ENCODE measurements at places on chromosomes 6 and 20.

DNA sequence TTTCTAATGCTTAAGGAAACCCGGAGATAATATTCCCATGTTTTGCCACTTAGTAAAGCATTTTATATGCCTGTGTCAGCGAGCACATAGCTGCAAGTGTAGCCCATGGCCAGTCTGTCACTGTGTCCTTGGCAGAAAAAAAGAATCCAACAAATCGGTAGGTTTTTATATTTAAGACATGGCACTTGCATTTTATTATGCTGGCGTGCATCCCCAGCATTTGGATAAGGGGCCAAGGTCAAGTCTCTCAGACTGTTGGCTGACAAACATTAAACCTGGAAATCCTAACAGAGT lies 1.2 kb upstream of the ZNF184 start:
- DNase-seq = no peak

DNA sequence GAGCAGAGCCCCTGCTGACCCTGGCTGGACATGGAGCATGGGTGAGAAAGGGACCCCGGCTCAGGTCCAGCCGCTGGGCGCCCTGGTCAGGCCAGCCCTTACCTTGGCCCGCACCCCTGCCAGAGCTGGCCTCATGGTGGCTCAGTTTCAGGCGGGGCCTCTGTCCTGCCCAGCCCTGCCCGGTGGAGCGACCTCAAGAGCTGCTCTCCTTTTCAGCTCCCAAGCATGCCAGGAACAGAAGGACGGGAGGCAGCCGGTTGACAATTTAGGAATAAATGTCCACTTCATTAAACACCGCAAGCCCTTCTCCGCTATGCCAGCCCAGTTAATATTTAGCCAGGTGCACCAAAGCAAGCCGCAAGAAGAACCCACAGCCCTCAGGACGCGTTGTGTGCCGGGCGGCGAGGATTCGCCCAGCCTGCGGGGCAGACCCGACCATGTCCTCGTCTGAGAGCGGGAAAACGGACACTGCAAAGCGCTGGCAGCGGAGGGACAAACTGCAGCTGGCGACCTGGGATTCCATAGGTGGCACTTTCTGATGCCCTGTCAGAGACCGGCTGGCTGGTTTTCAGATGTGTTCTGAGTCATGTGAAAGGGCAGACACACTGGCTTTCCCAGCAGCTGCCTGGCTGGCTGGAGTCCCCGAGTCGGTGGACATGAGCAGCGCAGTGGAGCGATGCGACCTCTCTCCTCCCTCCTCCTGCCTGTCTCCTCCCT lies 221.9 kb downstream of the TTLL2 start:
- no peak for DNase-seq

GRCh38 chr6:167392631-167393316 lies 67.9 kb downstream of the TTLL2 start:
- DNase-seq = no peak

DNA sequence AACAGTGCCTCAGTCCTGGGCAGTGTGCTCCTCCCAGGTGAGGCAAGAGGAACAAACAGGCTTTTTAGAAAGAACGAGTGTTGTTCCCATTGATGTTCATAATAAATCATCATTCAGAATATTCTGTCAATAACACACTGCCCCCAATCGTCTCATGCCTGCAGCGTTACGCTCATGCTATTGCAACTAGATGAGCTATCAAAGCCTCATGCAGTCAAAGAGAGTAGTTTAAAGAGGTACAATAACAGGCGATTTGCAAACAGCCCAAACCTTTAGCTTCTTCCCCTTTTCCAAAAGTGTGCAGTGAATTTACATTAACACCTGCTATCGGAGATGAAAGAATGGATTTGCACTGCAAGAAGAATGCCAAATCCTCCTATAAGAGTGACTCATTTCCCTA lies 1164.7 kb upstream of the MAP3K7 start:
- DNase-seq = no peak

- DNase-seq = no peak
Measured at GRCh38 chr20:17910828-17911294, 57.7 kb downstream of the SNX5 start.

DNA sequence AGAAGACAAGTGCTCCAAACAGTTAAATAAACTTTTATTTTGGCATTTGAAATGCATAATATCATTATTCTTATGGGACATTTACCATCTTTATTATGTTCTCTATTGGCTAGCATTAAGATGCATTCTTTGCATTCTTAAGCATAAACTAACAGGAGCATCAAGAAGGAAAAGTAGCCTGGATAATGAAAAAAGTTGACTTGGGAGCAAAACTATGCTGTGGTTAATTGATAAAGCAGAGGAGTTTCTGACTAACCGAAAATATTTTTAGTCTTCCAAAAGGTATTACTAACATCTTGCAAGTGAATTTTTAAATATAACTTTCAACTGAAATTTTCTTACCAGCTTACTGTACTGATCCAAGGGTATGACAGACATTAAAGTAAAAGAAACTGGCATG lies 140.3 kb downstream of the FLRT3 start:
- no peak for DNase-seq

GRCh38 chr6:45786355-45786781 lies 229.3 kb downstream of the CLIC5 start:
- no peak for DNase-seq

DNA sequence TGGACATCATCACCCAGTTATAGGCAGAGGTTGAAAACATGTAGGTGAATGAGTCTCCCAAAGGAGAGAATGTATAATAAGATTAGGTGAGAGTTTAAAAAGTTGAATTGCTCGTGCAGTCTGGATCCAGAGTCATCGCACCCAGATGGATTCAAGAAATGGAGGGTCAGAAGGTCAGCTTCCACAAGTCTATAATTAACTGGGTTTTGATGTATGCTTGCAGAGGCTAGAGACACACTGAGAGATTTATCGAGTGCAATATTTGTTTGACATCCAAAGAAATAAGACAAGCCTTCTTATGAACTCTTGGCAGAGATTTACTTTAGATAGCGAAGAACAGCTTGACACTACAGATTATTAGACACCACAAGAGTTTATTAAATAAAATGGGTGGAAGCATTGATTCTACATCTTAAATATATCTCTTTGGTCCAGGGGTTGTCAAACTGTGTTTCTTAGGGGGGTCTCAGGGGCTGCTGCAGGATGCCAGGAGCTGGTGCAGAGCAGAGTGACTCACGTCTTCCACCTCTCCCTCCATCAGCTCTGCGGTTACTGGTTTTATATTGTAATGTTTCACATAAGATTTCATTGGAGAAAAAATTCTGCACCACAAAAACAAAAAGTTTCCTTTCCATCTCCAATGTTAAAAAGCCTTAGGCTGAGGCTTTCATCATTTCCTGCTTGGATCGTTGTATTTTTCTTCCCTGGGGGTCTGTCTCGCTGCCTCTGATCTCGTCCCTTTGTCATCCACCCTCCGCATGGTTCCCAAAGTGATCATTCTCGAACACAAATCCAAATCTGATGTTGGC lies 176.2 kb upstream of the AHI1 start:
- DNase-seq = no peak

- DNase-seq = peak; percentile 45
Measured at GRCh38 chr6:112086744-112087135, 542 bp downstream of the TUBE1 start.

DNA sequence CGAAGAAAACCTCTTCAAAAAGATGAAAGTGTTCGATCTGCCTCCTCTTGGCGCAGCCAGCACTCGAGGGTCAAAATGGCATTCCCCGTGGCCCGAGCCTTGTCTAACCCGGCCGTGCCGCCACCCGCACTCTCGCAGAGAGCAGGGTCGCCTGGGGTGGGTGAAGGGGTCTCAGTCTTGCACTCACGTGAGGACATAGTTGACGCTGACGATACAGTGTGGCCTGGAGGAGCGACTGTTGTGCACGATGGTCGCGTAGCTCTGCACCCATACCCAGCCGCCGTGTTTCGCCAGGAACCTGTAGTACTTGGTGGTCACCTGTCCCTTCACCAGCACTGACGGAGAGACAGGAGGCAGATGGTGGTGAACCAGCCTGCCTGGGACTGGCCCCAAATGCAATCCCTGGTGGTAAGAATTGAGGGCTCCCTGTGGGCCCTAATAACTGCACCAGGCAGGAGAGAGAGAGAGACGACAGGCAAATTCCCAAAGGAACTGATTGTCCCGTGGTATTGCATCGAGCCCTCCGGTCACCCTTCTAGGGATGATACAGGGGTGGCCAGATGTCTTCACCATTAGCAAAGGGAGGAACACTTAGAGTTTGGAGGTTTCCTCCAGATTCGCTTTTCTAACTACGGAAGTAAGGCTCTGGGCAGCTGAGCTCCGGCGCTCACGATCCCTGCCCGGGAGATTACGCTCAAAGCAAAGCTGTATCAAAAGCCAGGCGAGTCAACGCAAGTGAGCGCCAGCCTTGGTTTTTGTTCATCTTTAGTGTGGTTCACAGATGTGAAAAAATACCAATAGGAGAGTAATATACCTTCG lies 17.4 kb downstream of the SIM1 start:
- no peak for DNase-seq

GRCh38 chr20:9551808-9552550 lies 37.6 kb downstream of the LAMP5 start:
- no peak for DNase-seq

- DNase-seq = no peak
Measured at GRCh38 chr6:53845280-53846195, 50.7 kb downstream of the LRRC1 start.

- no peak for DNase-seq
Measured at GRCh38 chr20:62924442-62925075, 1.7 kb downstream of the DIDO1 start.
